ENCODE measurements at places on chromosomes 5 and 9. TPM values are rescaled to one million over a fixed set of nuclear protein-coding genes. Genes with fewer than 3 reads are reported as not detected.

FOXD4L4 gene
- not detected for total RNA-seq

EPB41L4A gene
- 0.11 TPM for total RNA-seq

SPATA31A3 gene
- not detected for total RNA-seq

PDE6A gene
- not detected for total RNA-seq

DNA sequence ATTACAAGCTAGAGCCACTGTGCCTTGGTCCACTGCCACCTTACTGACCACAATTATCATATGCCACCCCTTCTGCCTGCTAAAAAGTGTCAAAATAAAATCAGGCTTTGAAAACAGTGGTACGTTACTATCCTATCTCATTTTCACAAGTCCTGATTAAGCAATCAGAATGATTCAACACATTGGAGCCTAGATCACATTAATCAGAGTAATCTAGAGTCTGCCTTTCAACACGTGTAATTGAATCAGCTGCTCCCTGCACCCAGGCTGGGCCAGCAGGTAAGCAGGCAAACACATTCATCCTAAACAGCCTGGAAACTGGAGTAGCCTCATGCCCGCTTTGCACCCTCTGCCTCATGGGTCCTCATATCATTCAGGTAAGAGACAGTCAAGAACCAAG lies 186.2 kb downstream of the DCP2 start:
- DNase-seq, result no peak

DNA sequence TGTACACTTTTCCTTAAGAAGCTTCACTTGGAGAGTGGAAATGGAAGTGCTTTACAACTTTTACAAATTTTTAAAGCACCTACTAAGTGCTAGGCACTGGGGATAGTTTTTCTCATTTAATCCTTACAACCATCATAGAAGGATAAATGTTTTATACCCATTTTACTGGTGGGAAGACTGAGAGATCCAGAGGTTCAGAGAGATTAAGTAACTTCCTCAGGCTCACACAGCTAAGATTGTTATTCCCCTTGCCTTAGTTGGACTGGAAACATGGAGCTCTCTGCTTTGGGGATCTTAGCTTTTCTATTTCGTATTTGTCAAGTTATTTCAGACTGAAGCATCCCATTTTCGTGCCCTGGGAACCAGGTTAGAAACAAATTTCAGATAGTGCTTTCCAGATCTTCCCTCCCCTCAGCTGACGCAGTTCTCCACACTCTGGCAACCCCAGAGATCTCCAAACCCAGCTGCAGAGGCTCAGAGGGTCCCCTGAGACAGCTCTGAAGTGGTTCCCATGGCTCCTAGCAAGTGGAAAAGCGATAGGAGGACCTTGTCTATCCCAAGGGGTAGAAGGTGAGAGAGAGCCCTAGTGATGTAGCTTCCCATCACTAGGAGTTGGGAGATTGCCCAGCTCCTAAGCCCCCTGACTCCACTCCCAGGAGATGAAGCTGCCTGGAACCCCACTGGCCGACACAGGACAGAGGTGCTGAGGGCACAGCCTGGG lies 16.2 kb upstream of the GABBR2 start:
- no peak for DNase-seq

GRCh38 chr5:68129364-68129763 lies 86.2 kb upstream of the PIK3R1 start:
- DNase-seq, result no peak

- no peak for DNase-seq
These were observed 37.5 kb upstream of the PPP1R26 start for GRCh38 chr9:135442075-135442474.

- no peak for DNase-seq
These were observed 17.9 kb upstream of the POC5 start for GRCh38 chr5:75734913-75735789.

- peak; percentile 48 for DNase-seq
These were observed at the start of gene CFAP77 for GRCh38 chr9:132409828-132410528. TSS of gene CFAP77 (plus strand) at chr9:132410211. CDS start at chr9:132410272, 61 bp downstream.

GRCh38 chr9:35236692-35237091 lies 74.9 kb downstream of the UNC13B start:
- no peak for DNase-seq

DNA sequence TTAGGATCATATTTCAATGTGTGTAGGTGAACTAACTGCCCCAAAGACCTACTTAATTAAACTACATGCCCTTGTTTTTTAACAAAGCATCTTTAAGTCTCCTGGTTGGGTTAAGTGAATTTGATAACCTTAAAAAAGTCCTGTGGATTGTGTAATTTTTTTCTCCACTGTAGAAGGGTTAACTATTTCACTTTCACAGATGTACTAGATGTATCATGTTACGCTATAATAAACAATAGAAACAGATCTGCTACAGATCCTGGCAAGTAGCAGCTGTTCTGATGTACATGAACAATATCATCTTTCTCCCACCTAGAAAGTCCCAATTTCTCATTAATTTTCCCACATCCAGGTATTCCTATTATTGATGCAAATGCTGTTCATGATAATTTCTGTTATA lies 18.9 kb downstream of the KIF24 start:
- no peak for DNase-seq

- peak; percentile 21 for DNase-seq
These were observed 36.6 kb upstream of the FBXL7 start for GRCh38 chr5:15463231-15463980.

- DNase-seq, result no peak
These were observed 377.1 kb downstream of the SPOCK1 start for GRCh38 chr5:137122075-137122474.

DNA sequence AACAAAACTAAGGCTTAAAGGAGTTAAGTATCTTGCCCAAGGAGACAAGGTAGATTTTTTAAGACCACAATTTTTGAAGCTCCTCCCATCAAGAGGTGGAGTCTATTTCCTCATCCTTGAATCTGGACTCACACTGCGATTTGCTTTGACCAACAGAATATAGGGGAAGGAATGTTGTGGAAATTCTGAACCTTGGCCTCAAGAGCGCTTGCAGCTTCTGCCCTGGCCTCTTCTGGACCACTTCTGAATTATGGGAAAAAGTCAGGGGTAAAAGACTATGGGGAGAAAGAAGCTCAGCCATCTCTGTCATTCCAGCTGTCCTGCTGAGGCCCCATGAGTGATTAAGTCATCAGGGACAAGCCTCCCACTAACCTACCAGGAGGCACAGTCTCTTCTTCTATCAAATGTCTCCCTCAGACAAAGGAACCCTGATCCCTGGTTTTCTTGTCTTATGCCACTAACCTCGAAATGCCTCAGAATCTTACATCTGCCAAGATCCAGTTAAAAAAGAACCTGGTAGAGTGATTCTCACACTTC lies 25.9 kb downstream of the MAPKAP1 start:
- DNase-seq, result no peak
